ENCODE measurements at places on chromosomes 6 and 20.

DNA sequence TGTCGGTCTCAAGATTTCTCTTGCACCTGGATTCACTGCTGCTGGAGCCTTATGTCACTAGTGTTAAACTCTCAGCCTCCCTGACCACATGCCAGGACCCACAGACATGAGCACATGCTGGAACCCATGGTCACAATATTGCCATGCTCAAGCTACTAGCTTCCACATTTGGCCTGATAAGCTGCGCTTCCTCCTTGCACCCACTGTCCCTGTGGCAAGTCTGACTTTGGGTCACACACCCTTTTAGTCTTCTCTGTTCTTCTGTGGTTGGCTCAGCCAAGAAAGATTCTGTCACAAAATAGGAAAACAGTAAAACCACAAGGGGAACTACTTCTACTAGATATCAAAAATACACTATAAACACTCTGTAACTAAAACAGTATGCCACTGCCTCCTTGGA, 68.9 kb upstream of the HDAC2 start:
- no peak for DNase-seq

- DNase-seq = no peak
Measured at GRCh38 chr6:77106992-77107391, 356.3 kb downstream of the HTR1B start.

- DNase-seq = no peak
Measured at GRCh38 chr20:18289306-18289705, 979 bp downstream of the ZNF133 start.

DNA sequence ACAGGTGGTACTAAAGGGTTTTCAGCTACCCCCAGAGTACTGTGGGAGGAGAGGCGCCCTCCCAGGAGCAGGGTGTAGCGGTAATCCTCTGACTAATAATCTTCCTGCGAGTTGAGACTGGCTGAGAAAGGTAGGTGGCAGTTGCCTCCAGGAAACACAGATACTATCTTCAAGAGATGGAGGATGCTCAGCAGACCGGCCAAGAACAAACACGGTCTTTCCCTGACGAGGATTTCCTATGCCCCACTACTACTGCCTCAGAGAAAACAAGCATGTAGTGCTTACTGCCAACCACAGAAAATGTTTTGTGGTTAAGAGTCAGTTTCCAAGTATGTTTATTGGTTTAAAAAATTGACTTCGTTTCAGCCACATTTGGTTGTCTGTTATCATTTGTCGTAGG, 26.8 kb downstream of the C6orf89 start:
- peak; percentile 42 for DNase-seq

DNA sequence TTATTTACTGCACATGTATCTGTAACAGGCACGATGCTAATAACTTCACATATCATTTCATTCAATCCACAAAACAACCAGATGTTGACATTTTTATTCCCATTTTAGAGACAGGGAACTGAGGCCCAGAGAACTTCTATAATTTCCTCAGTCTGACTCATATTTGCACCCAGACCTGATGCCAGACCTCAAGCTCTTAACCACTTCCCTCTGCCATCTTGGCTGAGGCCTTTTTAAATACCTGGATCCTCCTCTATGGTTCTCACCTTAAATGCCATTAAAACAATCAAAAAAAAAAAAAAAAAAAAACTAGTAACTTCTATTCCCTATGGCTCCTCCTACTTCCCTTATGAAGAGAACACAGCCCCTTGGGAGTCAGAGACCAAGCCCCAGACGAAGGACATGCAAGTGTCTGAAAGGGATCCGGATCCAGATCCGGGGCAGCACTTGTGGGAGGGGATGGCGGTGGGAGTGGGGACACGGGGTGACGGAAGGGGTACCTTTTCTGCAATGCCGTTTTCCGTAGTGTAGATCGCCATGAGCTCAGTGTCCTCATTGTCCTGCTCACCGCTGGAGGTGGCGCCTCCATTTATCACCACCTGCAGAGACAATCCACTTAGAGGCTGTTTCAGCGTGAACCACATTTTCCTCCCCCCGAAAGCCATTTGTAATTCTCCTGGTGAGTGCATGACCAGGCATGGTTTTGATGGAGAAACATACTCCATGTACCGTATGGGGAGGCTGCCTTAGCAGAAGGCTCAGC, 88.7 kb downstream of the SLC23A2 start:
- DNase-seq = no peak

- DNase-seq = no peak
Measured at GRCh38 chr6:73985891-73986290, 289.9 kb downstream of the CD109 start.

- DNase-seq = no peak
Measured at GRCh38 chr20:38063911-38064530, 30.5 kb downstream of the RPRD1B start.

- DNase-seq = no peak
Measured at GRCh38 chr6:31158863-31159855, 770 bp downstream of the TCF19 start.

DNA sequence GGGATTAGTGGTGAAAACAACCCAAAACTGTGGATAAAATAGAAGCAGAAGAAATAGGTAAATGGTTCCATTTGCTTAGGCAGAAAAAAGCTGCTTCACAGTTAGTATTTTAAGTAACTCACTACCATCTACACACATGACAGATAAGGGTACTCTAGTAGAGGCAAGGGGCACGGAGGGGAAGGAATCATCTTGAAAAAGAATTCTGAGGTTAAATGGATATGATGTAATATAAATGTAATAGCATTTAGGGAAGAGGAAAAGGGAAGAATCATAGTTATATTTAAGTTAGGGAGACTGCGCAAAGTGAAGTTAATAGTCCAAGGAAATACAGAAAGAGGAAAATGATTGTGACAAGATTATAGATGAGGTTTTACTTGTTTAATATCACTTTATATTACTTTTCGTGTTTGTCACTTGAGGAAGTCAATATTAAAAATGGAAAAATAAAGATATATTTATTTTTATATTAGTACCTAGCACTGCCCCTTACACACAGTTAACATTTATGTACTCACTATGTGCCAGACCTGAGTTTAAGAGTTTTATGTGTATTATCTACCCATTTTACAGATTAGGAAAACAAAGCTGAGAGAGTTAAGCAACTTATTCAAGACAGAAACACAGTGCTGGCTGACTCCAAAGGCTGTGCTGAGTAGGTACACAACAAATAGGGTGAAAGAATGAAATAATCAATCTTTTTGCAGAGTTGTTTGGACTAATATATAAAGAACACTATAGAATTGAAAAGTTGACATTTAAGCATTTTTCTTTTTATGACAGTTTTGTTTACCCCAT, 128.1 kb downstream of the REV3L start:
- no peak for DNase-seq

DNA sequence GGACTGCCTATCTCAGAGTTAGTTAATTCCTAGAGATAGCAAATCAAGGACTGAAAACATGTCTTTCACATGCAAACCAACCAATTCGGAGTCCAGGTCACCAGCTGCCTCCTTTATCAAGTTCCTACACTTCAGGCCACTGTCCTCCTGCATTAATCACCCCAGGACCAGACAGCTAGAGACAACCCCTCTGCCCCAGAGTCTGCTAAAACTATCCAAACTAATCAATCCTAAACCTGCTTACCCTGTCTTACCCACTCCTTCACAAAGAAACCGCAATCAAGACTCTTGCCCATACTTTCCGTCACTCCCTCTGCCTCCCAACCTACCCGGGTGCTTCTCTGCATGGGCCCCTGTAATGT, 207.0 kb downstream of the HIVEP2 start:
- no peak for DNase-seq

DNA sequence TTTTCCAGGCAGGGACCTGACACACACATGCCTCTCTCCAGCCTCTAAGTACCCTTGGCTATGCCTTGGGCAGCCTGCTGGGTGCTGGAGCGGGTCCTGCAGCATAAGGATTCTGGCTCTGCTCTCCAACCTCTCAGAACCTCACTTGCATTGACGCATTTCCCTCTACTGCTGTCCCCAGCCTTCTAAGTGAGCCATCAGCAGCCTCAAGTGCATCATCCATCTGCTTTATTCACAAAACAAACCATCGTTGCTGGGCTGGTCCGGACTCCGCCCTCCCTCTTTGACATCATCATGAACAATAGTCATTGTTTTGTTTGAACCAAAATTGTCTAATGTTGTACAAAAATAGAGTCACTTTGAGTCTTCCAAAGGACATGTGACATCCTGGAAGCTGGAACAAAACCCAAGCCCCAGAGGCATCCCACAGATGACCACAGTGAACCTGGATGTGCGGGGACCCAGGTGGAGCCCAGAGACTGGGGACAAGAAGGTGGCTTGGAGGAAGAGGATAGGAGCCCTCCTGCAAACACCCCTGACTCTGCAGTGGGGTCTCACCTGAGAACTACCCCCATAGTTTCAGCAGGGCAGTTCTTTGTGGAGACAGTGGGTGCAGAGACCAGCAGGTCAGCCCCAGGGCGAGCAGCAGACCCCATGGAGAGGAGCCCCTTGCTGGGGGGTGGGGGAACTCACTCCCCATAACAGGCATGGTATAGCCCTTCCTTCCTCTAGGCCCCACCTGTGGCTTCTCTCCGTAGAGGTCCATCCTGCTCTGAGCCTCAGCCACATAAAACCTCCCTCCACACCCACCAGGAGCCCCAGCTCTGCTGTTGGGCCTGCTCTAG, 230.1 kb downstream of the SYNDIG1 start:
- no peak for DNase-seq

DNA sequence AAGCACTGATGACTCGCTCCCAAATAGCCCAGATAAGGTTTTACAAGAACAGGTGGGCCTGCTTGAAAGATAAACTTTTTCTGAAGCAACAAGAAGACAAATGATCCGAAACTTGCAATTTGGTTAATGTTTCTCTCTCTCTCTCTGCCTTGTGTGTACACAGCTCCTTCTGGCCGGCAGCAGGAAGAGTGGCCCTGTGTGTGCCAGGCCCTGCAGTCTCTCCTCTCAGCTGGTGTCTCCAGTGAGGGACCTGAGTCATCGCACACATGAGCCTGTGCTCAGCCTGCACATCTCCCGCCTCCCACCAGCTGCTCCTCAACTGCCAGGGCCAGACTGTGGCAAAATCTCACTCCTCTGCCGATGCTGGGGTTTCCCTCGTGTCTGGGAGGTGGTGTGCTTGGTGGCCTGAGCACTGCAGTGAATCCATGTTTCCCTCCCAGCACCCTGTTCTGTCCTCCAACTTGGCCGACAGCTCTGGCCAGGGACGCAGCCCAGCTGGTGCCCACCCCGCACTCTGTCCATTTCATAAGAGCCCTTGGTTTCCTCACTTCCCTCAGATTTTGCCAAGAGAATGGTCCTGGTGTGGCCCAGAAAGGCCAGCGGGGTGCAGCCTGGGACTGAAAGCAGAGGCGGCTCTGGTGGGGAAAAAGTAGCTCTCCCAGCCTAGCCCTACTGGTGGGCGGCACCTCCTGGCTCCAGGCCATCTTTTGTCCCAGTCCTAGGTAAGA, 49.4 kb downstream of the ERMARD start:
- DNase-seq = no peak

DNA sequence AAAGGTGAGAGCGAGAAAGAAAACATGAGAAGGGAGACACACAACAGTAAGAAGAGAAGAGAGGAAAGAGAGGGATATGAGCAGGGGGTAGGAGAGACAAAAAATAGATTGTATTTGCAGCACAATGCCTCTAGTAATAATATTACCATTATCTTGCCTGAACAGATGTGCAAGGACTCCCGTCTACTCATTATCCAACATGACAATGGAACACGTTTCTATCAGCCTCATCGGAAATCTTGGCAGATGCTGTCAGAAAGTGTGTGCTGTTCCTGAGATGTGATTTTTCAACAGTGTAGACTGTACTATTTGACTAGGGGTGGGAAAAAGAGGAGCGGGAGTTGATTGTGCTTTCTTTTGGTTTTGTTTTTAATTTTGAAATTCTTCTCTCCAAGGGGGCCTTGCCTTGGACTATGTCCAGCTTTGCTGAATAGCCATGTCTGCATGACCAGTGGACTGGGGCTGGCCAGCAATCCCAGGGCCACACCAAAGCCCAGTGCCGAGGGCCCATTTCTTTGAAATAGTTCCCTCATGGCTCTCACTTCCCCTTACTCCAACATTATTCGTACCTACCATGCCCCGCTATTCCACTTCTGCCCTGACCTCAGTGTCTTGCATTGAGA, 11.3 kb upstream of the TRAM2 start:
- DNase-seq = no peak

- DNase-seq = no peak
Measured at GRCh38 chr6:82111114-82111513, 136.4 kb downstream of the IBTK start.

DNA sequence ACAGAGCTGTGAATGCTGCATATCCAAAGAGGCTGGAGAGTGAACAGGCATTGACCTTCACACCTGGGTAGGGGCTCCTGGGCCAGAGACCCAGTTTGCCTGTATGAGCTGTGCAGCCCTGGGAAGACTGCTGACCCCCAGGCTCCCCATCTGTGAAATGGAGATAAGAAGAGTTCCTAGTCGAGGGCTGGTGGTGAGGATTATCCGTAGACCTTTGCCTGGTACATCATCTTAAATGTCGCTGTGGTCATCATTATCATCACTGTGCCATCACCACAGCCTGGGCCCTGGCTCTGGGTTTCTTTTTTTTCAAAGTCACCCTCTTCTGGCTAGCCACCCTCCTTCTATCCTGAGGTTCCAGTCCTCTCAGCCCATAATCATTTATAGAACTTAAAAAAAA, 12.0 kb downstream of the AGPAT4 start:
- no peak for DNase-seq

DNA sequence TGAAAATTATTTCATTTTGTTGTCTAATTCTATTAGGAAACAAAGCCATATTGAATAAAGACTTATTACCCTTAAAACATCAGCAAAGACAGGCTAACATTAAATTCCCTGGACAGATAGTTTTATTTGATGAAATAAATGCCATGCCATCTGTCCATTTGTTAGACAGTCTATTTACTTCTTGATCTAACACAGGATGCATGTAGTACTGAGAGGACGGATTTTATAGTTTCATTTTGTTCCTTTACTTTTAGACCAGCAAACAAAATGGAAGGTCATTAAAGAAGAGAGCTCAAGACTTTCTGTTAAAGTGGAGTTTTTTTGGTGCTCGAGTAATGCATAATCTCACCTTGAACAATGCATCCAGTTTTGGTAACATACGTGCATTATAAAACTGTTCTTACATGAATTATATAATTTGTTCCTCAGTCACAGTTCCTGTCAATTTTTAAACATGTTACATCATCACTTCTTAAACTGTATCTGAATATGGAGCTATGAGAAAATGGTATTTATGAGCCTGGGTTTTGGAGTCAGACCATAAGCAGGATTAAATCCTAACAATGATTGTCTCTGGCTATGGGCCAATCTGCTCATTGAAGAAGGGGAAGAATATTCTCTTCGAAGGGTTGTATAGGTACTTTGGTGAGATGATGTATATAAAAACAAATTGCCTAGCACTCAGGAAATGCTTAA, 46.0 kb downstream of the RFX6 start:
- DNase-seq = no peak

DNA sequence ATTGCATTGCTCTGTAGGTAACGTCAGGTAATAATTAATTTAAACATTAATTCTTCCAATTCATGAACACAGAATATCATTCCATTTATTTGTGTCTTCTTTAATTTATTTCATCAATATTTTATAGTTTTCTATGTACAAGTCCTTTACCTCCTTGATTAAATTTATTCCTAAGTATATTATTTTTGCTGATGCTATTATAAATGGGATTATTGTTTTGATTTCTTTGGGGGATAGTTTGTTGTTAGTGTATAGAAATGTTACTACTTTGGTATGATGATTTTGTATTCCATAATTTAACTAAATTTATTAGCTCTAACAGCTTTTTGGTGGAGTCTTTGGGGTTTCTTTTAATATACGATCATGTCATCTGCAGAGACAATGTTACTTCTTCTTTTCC, 44.7 kb upstream of the CCND3 start:
- DNase-seq = no peak

GRCh38 chr20:16607364-16608276, 34.4 kb upstream of the KIF16B start:
- no peak for DNase-seq

GRCh38 chr20:327186-328026, 2.1 kb downstream of the SOX12 start:
- peak; percentile 80 for DNase-seq

All from CD4-positive, alpha-beta T cell treated with Interleukin-4 for 1 hour (primary cell).